MV-4-11 (cell line): ENCODE measurements at places on chromosomes 16 and 17.

DNA sequence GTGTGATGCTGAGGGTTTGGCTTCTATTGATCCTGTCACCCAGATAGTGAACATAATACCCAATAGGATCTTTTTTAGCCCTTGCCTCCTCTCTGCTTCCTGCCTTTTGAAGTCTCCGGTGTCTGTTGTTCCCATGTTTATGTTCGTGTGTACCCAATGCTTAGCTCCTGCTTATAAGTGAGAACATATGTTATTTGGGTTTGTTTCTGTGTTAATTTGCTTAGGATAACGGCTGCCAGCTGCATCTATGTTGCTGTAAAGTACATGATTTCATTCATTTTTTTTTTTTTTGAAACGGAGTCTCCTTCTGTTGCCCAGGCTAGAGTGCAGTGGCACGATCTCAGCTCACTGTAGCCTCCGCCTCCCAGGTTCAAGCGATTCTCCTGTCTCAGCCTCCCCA lies 23.0 kb downstream of the DUS2 start:
- DNase-seq: no peak

- DNase-seq: no peak
Observed at GRCh38 chr17:20206068-20206467, 196.9 kb downstream of the SPECC1 start.

DNA sequence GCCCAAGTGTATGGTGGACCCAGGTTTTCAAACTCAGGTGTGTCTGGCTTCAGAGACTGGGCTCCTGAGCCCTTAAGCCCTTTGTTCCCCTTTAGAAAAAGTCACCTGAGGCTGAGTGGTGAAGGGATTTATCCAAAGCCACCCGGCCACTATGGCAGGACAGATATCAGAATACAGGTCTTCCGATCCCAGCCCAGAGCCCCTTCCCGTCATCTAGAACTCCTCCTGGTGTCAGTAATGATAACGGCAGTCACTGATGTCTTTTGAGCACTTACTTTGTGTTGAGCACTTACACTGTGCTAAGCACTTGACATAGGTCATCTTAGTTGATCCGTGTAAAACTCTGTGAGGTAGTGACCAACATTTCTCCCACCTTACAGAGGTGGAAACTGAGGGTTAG lies 16.6 kb downstream of the NOD2 start:
- DNase-seq: no peak

DNA sequence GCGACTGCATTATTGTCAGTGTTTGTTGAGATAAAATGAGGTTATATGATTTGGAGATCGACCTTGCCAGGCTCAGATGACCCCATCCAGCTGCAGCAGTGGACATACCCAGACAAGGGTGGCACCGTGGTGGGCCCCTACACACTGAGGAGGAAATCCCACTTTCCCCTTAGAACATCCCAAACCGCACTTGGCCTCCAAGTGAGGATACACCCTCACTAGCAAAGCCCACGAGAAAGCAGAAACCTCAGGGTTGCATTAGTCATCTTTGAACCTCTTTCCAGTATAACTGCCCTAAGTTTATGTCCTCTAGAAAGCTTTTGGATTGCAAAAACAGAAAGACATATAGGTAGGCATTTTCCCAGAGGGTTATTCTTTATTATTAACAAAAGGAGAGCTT lies 101.5 kb downstream of the CLEC16A start:
- DNase-seq: peak; percentile 13

- no peak for DNase-seq
Observed at GRCh38 chr16:65426484-65426883, 304.6 kb upstream of the CDH11 start.

DNA sequence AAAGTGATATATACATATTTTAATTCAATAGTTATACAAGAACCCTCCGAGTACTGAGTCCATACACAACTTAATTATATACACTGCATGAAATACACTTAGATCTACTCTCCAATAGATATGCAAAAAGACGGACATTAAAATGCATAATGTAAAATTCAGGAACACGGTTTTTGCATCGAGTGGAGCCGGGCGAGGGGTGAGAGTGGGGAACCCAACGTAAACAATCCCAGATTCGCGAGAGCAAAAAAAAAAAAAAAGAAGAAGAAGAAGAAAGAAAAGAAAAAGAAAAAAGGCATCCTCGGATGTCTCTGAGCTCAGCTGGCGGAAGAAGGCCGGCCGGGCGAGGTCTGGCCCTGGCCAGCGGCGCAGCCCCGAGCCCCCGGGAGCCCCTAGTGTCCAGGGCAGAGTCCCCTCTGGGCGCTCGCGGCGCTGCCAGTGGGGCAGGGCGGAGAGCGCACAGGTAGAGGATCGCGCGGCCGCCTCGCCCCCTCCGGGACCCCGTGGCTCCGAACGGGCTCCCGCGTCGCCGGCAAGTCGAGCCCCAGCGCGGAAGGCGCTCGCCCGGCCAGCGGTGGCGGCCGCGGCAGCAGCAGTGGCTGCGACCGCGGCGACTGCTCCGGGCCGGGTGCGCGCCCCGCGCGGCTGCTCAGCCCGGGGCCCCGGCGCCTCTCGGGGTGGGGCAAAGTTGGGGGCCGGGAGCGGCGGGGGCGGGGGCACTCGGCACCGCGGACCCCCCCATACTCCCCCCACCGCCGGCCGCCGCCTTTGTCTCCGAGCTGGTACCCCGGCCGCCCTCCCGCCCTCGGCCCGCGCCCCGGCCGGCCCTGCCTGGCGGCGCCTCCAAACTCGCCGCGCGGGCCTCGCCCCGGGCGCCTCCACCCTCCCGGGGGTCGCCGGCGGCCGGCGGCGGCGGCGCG lies 9.6 kb upstream of the ZFHX3 start:
- DNase-seq: no peak

DNA sequence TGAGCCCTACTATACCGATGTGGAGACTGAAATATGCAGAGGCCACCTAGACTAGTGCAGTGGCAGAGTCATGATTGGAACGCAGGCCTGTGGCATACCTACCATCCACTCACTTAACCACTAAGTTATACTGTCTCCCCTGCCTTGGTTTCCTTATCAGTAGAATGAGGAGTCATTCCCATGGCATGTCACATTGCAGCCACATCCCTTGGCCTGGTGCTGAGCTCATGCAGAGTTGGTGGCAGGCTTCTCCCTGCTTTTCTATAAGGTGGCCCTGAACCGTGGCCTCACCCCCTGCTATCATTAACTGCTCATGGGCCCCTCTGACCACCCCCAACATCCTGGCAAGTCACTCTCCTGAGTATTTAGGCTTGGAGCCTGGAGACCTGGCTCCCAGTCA lies 212.5 kb downstream of the KATNIP start:
- DNase-seq: no peak

- peak; percentile 54 for DNase-seq
Observed at GRCh38 chr17:81564778-81565177, 12.6 kb upstream of the FAAP100 start.

GRCh38 chr17:17077861-17078732 lies 35.8 kb downstream of the MPRIP start:
- DNase-seq: no peak
